ENCODE measurements at places on chromosomes 3 and 15.

DNA sequence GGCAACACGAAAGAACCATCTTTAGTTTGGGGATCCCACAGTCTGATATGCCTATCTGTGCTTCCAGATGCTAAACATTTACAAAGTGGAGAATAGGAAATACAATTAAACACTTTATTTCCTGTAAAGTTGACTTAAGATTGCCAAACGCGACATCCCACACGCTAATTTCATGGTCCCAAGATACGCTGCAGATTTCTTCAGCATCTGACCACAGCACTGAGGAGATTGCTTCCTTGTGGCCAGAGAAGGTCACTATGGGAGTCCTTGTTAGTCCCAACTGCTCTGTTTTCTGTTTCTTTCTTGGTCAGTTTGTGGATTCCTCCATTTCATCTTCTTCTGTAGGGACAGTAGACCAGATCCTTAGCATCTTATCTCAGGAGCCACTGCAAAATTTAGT lies 43.3 kb downstream of the ASB7 start:
- no peak for DNase-seq

GRCh38 chr15:44471885-44472455 lies 44.5 kb downstream of the CTDSPL2 start:
- DNase-seq = no peak

DNA sequence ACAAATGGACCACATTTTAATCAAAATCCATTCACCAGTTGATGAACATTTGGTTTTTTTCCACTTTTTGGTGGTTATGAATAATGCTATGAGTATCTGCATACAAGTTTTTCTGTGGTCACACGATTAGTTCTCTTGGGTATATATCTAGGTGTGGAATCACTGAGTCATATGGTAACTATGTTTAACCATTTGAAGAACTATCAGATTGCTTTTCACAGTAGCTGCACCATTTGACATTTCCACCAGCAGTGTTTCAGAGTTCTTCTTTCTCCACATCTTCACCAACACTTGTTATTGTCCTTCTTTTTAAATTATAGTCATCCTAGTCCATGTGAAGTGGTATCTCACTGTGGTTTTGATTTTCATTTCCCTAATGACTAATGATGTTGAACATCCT lies 33.3 kb upstream of the ATG7 start:
- no peak for DNase-seq

DNA sequence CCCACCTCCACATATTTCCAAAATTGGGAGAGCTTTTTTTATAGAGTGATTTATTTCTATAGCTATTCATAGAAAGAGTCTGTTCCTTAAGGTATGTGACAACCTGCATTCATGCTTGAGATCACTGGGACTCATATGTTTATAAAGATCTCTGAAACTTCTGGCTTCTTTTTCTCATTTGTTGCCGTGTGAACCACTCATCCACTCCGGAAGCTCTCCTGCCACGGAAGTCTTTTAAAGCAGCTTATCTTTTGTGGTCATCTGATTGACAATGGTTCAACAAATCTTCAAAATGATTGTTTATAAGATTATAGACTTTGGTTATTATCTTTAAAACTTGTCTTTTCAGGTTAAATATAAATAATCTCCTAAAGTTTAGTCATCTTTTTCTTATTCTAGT lies 260.5 kb downstream of the C3orf38 start:
- no peak for DNase-seq

- no peak for DNase-seq
Measured at GRCh38 chr3:29381595-29381994, 100.7 kb downstream of the RBMS3 start.

DNA sequence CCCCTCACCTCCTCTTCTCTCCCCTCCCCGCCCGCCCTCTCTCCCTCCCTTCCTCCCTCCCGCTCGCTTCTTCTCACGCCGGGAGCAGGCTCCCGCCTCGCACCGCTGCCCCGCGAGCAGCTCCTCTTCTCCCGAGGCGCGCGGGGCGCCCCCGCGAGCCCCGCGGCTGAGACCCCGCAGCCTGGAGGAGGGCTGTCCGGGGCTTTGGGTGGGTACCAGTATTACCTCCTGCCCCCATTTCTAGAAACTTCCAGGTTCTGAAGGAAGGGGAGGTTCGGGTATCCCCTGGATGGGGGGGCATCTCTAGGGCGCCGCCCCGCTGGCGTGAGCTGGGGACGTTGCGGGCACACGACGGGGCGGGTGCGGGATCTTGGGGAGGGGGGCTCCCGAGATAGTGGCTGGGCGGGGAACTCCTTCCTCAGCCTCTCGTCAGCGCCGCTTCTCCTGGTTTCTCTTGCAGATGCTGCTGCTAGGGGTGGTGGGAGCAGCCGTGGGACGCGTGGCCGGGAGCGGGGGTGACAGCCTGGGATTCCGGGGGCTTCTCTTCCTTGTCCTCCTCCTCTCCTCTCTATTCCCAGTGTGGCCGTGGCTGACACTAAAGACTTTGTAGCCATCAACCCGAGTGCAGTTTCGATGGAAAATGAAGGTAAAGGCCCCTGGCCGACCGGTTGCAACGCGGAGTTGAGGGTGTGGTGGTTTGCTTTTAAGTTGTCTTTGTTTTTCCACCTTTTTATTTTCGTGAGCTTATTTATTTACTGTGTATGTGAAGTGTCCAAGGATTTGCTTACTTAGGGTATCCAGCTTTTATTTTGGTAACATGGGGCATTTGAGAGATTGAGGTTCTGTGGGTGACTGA lies 474 bp downstream of the ATP2C1 start:
- DNase-seq = no peak

All from cortex of kidney (tissue), 1 donor.